ENCODE measurements at places on chromosomes 3 and 15.

DNA sequence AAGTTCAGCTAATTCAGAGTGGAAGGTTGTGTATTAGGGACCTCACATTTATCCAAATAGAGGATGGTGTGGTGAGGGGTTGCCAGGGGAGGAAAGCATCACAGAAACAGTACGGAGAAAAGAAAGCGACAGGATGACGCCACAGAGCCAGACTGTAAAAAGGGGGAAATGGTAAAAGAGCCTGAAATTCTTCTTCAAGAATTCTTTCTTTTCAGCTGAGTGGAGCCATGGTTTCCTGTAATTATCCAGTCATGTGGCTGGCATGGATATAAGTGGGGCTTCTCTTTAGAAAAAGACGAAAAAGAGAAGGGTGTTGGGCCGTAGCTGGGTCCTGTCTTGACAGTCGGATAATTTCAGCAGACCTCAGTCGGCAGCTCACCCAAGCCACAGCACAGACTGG, 24.5 kb upstream of the PSMD6 start:
- DNase-seq: no peak

DNA sequence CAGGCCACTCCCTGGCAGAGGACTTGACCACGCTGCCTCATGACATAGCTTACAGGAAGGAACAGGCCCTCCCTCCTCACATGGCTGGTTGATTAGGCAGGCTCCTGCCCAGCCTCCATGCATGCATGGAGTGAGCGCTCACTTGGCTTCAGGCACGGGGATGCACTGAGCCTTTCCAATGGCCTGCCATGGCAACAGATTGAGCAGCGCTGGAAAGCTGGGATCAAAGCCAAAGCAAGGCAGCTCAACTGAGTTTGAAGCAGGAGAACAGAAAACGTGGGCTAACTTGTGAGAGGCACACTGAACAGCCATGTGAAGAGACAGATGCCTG, 5.9 kb upstream of the GRAMD2A start:
- DNase-seq: peak; percentile 66

GRCh38 chr3:66098436-66098835, 59.7 kb upstream of the MAGI1 start:
- DNase-seq: peak; percentile 82

- DNase-seq: peak; percentile 13
Observed at GRCh38 chr15:51448622-51449399, 107.4 kb downstream of the GLDN start.

DNA sequence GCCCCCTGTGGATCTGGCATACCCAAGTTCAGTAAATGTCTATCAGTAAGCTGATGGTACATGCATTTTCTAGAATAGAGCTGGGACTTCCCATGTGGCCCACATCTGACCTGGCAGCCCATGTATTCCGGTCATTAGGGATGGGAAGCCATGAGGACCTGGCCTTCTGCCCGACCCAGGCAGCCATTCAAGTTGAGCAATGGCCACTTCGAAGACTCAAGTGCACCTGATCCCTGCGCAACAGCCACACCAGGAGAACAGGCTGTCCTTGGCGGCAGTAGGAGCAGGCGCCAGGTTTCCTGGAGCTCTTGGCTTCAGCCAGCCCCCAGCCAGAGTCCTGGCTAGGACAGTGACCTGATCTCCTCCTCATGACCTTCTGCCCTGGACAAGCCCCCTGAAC, 14.6 kb downstream of the HEMK1 start:
- no peak for DNase-seq

- peak; percentile 72 for DNase-seq
Observed at GRCh38 chr3:135992072-135992471, 26.5 kb downstream of the PPP2R3A start.

- no peak for DNase-seq
Observed at GRCh38 chr15:48029642-48030041, 91.1 kb upstream of the SLC24A5 start.

DNA sequence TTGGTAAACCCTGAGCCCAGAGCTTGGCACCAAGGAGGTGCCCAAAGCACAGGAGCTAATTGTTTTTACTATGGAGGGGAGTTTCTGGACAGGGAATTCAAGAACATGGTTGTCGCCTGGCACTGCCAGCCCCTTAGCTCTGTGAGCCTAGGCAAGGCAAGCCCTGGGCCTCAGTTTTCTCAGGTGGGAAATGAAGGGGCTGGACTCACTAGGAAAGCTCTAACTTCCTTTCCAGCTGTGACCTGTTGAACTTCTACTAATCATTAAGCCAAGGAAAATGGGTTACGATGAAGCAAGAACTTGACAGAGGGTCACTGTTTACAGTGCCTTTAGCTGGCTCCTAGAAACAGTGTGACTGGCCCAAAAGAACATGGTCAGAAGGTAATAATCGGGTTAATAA, 277.2 kb downstream of the SHQ1 start:
- DNase-seq: no peak

GRCh38 chr3:71436337-71436736, 147.2 kb downstream of the FOXP1 start:
- DNase-seq: peak; percentile 89

DNA sequence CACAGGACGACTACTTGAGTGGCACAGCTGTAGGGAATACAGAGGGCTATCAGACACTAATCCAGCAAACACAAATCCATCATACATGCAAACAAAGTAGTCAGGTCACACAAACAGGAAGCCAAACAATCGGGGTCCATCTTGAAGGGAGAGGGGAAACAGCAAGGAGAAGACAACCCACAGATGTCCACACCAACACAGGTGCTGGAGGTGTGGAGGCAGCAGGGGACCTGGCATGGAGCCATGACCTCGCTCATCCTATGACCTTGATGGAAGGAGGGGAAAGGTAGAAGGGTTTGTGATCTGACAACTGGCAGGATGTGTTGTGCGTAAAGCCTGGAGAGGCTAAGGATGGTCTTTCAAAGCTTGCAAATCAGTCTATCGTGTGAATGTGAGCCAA, 39.9 kb upstream of the SKOR1 start:
- DNase-seq: no peak

DNA sequence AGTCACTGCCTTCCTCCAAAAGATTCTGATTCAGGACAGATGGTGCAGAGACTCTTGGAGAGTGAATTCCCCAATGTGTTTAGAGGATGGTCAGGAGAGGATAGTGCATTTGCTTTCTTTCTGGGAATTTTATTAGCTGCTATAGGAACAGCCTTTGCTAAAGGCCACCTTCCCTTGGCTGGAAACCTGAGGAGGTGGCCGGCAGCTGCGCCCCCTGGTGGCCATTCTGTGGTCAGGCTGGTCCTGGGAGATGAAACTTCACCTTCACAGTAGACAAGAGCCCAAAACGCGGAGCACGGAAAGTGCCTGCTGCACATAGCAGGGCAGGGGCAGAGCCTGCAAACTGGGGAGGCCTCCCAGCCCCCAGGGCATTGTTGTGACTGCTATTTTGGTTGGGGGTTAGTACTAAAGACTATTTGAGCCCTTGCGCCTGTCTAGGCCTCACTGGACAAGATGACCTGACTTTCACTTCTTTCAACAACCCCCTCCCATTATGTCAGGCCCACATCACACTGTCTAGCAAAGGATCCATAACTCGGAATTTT, 34.3 kb downstream of the SEC22C start:
- DNase-seq: peak; percentile 53

DNA sequence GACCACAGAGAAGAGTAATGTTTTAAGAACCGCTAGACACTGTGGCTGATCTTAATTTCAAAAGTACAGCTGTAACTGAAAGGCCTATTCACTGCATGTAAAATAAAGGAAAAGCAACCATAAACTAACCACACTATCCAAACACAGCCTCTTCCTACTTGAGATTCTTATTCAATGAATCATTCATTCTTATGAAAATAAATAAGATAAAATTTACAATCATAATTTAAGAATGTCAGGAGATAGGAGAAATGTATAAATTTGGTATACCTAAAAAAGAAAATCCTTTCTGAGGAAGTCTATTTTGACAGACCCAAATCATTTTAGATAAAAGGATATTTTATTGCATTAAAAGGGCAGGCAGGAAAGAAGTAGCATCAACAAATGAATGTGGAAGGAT, 533.5 kb upstream of the ZNF385D start:
- DNase-seq: peak; percentile 48

DNA sequence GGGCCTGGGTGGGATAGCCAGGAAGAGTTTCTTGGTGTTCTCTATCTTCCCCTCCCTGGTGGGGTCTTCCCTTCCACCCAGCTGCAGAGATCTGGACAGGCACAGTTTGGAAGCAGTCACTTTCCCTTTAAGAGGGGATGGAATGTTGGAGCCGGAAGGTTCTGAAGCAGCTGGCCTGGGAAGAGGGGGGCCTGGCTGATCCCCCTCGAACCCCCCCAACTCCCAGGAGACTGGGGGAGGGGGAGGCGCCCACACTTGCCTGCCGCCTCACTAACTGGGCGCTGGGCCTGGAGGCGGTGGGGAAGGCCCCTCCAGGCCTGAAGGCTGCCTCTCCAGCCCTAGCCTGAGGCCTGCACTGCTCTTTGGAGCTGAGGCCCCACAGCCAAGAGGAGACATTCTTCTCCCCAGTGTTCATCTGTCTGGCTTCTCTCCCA, 1.4 kb downstream of the DVL3 start:
- peak; percentile 80 for DNase-seq

- no peak for DNase-seq
Observed at GRCh38 chr3:68560728-68561127, 371.6 kb downstream of the TAFA4 start.

GRCh38 chr3:31880482-31881078, 100.5 kb downstream of the OSBPL10 start:
- no peak for DNase-seq

- DNase-seq: no peak
Observed at GRCh38 chr3:69162308-69162980, 40.0 kb upstream of the LMOD3 start.

GRCh38 chr3:115658032-115658336, 34.7 kb downstream of the GAP43 start:
- no peak for DNase-seq

- peak; percentile 70 for DNase-seq
Observed at GRCh38 chr15:43903864-43904290, 77.1 kb downstream of the WDR76 start.

GRCh38 chr3:183868796-183869195, 15.9 kb downstream of the PARL start:
- DNase-seq: no peak

DNA sequence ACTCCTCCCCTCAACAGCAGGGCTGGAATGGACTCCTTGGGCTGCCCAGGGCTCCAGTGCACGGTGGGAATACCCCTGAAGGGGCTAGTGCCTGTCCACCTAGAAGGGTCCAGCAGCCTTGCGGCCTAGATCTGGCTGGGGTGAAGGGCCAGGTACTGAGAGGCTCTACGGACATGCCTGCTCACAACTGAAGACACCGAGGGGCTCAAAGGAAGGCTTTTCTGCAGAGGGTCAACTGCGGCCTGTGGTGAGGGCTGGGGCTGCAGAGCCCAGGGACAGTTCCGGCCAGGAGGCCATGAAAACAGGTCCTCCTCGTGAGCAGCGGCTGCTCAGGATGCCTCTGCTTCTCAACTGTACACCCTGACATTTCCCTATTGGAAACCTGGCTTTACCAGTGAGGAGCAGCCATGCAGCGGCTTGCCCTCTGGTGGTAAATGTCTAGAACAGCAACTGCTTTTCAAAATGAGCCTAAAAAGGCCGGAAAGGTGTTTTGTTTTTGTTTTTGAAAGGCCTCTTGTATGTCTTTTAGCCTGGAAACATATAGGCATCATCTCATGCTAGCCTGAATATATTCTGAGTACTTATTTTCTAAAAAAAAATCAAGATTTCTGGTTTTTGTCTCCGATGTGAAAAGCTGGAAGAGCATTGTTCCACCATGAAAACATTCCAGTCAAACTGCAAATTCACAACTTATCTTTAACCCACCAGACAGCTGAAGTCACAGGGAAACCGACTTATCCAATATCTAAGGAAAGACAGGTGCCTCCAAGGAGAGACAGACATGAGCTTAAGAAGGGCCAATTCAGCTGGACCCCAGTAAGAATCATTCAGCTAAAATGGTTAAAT, 163.4 kb downstream of the KLF13 start:
- peak; percentile 65 for DNase-seq

DNA sequence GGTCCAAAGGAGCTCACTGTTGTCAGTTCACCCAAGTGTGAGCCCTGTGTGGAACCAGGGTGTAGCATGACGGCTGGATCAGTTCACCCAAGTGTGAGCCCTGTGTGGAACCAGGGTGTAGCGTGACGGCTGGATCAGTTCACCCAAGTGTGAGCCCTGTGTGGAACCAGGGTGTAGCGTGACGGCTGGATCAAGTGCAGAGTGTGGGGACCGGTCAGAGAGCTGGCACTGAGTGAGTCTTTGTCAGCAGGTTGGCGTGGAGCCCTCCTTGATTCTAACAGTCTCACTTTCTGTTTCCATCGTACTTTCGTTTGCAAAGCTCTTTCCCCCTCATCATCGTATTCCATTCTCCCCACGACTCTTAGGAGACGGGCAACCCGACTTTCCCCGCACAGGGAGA, 57.9 kb upstream of the DLG1 start:
- DNase-seq: no peak

GRCh38 chr15:58608129-58608590, 141.3 kb downstream of the ADAM10 start:
- peak; percentile 53 for DNase-seq

DNA sequence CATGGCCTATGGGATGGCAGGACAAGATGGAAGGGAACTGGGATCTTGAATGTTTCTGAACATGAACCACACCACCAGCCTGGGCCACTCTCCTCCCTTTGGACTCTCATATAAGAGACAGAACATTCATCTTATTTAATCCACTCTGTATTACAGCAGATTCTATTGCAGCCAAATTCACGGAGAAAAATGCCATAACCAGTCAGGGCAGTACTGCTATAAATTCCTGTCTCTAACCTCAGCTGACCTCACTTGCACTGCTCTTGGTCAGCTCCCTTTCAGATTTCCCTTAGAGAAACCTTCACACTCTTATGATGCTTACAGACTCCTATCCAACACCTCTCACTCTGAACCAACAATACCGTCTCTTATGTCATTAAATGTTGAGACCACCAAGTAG, 101.4 kb downstream of the RYK start:
- DNase-seq: no peak

- DNase-seq: no peak
Observed at GRCh38 chr15:100471933-100472332, 56.8 kb downstream of the CERS3 start.

DNA sequence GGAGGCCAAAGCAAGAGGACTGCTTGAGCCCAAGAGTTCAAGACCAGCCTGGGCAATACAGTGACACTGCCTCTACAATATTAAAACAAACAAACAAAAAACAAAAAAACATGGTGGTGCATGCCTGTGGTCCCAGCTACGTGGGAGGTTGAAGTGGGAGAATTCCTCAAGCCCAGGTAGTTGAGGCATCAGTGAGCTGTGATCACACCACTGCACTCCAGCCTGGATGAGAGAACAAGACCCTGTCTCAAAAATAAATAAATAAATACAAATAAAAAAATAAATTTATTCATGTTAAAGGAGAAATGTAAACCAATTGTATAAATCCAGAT, 200.6 kb downstream of the BCHE start:
- no peak for DNase-seq
